Activated naive CD4-positive, alpha-beta T cell treated with anti-CD3 and anti-CD28 coated beads, Interleukin-2, amount 10 ng/mL, durations not matched to agents 7 days and 5 days (primary cell): ENCODE measurements at places on chromosomes 11 and 22.

GRCh38 chr22:40412441-40412840 lies 42.0 kb downstream of the SGSM3 start:
- DNase-seq = no peak

DNA sequence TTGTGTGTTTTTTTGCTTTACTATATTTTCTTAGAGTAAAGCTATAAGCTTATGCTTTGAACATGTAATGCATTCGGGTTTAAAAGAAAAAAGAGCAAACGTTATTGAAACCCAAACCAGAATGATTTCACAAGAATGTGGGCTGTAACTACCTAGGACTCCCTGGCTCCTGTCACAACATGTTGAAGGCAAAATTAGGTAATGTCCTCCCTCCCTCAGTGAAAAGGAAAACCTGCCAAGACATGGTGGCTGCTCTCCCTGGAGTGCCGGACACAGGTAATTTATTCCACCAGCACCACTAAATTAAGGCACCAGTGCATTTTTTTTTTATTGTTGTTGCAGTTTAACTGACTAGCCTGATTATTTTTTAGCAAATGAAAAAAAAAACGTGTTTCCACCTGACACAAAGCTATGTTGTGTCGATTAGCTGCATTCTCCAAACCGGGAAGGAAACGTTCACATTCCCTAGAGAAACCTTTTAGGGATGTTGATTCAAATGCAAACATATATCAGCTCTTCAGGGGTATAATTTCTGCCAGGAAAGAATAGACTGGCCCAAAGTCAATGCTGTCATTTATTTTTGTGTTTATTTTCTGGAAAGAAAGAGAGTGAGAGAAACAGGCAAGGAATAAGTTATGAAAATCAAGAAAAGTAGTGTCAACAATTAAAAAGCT lies 134.6 kb downstream of the CCDC34 start:
- no peak for DNase-seq

DNA sequence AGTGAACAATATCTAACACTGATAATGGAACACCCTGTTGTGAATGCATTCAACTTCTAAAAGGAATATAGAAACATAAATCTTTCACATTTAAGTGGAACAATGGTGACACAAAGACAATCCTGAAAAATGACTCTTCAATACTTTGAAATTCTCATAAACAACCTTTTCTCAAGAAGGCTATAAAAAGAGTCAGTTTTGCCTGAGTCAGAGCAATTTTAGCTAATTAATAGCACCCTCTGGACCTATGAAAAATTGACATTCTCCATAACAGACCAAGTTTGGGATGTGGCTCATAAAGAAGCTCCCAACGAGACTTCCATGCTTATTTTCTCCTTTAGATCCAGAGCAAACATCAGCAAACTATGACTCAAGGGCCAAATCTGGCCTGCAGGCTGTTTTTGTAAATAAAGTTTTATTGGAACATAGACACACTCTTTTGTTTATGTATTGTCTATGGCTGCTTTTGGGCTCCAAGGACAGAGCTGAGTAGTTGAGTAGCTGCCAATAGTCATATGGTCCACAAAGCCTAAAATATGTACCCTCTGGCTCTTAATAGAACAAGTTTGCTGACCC lies 108.0 kb downstream of the MAML2 start:
- no peak for DNase-seq

- no peak for DNase-seq
These were observed 1.6 kb upstream of the TBX1 start for GRCh38 chr22:19758896-19759426.

- no peak for DNase-seq
These were observed 906 bp downstream of the ARSA start for GRCh38 chr22:50626850-50627641.

GRCh38 chr22:48146426-48146825 lies 1384.0 kb downstream of the TBC1D22A start:
- DNase-seq = no peak
